ENCODE measurements at places on chromosomes 5 and 9.

DNA sequence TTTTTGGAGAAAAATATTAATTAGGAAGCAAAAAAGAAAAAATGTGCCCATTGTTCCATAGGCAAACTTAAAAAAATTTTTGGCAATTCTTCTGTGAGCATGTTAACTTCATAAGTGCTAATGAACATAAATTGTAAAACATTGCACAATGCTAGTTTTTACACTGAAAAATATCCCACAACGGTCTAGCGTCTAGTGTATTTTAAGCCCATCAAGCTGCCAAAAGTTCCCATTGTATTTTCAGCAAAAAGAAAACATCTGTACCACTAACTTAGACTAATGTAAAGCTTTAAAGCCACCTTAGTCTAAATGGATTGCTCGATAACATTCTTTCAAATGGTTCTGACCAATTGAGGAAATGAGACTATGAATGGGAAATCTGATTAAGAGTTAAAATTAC lies 2.8 kb downstream of the NR6A1 start:
- DNase-seq: no peak

DNA sequence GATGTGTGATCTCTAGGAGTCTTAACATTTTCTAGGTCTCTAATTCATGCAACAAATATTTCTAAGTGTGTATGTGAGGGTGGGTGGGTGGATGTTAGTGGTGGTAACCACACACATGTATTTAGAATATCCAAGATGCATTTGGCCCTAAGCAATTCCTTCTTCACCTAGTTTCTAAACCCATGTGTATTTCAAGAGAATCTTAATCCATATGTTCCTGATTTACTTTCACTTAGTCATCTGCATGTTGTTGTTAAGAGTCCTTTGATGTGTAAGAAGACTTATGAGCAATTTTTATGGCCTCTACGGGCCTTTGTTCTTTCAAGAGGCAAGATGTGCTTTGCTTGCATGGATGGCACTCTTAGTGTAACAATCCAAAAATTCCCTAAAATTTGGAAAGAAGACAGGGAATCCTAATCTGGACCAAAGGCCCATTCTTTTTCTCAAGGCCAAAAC lies 282.6 kb downstream of the SPATA31D1 start:
- DNase-seq: no peak

DNA sequence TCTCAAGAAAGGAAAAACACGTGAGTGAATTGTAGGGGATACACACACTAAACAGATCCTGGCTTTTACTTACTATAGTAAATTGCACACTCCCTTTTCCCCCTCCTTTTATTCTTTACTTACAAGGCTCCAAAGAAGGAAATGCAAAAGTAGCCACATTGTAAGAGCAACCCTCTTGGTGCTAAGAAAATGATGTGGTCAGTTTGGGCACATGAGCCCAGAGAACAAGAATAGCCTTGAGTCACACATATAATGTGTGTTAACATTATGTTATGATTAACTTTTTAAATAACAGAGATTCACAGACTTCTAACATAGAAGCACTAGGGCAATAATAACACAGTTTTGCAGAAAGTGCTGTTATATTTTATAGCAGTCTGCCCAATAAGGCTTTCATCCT lies 48.5 kb downstream of the PCSK5 start:
- DNase-seq: no peak

DNA sequence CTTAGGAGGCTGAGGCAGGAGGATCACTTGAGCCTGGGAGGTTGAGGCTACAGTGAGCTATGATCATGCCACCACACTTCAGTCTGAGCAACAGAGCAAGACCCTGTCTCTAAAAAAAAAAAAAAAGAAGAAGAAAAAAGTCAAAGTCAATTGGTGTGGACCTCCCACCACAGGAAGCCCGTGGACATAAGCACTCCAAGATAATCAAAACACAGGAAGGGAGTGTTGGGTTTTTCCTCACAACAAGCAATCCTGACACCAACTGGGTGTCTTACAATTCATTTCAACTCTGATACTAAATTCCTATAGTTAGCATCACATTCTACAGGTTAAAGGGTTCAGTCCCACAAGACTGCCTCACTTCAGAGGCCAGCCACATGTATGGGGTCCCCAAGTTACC lies 70.7 kb downstream of the PDE6A start:
- DNase-seq: no peak

DNA sequence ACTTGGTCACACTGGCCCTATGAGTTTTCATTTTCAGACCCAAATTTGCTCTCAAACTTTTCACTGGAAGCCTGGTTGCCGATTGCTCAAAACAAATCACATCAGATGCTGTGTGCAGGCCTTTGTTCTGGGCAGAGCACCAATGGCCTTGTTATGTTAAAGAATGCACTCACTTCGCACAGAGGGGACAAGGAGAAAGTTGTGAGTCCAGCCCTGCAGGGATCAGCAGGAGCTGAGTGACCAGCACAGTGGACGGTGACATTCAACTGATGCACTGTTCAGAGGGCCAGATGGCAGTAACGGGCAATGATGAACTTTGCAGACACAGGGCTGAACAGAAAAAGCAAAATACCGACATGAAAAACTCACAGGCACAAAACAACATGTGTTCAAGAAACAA lies 86.1 kb downstream of the BARX1 start:
- no peak for DNase-seq

GRCh38 chr9:92402826-92403745 lies 1.3 kb downstream of the OGN start:
- no peak for DNase-seq

DNA sequence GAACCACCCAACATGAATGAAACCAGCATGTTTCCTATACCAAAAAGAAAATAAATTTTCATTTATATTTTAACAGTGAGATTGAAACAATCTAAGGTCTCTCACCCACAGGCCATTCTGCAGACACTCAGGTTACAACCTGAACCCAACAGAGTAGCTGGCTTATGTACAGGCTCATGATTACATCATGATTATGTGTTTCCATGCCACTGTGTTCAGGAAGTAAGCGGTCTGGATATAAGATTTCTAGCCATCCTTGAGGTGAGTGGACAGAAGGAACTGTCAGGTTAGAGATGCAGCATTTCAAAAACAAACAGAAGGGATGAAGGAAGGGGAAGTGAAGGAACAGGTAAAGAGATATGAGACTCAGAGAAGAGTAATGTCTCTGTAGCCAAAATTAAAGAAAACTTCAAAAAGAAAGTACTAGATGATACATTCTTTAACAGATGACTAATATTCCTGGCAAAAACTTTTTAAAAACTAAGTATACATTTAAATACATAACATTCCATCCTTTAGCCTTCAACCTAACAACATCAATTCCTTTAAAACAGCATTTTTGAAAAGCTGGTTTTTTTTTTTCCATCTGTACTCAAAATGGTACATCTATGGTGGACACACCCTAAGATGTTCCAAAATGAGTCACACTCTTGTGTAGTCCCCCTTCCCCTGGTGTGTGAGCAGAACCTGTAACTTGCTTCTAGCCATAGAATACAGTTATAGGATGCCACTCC lies 119.8 kb downstream of the LPAR1 start:
- no peak for DNase-seq

GRCh38 chr9:114246558-114246957 lies 76.3 kb upstream of the ORM1 start:
- no peak for DNase-seq

GRCh38 chr9:131854334-131854733 lies 114.5 kb upstream of the RAPGEF1 start:
- no peak for DNase-seq

DNA sequence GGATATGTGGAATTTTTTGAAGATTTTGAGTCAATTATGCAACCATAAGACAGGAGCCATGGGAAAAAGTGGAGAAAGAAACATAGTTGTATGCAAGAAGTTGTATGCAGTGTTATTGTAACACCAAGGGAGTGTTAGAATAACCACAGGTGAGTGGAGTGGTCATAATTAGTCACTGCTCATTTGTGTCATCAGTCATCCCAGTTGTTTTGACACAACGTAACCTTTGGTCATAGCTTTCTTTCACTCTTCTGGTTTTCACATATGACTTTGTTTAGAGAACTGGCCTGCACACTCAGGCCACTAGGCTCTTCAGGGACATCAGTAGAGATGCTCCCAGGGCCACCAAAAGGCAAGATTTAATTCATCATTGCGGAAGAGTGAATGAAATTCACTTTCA lies 158.7 kb upstream of the HMHB1 start:
- no peak for DNase-seq

DNA sequence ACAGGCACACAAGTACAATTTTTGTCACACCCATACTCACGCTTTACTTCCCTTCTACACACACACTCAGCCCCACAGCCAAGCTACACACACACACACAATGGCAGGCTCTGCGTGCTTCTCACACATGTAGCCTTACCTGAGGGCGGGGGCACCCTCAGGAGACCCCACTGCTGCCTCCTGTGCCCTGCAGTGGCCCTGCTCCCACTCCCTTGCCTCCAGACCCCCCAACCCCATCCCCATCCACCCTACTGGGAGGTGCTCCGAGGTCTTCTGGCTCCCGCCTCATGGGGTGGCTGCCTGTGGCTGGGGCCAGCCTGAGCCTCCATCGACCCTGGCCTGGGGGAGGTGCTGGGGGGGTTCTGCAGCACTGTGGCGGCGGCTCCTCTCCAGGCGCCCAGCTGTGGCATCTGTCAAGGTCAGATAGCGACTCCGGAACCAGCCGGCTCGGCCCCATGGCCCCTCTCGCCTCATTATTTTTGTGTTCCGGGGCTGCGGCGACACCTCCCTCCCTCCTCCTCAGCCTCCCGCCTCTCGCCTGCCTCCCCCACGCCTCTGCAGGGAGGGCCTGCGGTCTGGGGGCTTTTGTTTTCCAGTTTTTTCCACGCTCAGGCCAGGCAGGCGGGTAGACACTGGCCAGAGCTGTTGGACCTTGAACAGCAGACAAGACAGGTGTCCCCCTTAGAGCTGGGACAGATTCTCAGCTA lies 21.7 kb downstream of the CXXC5 start:
- no peak for DNase-seq

- DNase-seq: no peak
Measured at GRCh38 chr5:35430381-35431162, 187.1 kb upstream of the SPEF2 start.

DNA sequence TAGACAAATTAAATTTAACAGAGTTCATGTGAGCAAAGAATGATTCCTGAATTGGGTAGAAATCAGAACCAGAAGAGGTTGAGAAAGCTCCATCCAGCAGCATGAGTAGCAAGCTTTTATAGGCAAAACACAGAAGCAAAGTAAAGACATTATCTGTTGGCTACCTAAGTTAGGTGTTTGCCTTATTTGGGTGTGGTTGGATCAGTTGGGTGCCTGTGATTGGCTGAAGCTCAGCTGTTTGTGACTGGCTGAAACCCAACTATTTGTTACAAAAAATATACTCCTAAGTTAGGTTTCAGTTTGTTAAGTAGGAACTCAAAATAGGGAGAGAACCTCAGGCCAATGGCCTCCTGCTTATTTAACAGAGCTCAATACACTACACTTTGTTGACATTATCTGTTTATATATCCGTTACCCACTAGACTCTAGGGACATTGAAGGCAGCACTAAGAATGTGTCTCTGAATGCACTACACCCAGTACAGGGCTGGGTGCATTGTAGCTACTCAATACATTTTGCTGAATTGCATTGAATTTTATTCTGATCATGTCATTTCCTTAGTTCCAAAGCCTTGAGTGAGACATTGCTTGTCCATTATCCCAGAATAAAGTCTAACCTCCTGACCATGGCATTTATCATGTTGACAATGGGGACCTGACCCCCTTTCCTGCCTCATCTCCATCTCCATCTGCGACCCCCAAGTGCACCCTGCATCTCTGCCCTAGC lies 98.7 kb downstream of the CCDC192 start:
- no peak for DNase-seq

GRCh38 chr5:176167800-176168199 lies 70.4 kb upstream of the SIMC1 start:
- no peak for DNase-seq

GRCh38 chr5:94442991-94443390 lies 175.4 kb downstream of the KIAA0825 start:
- no peak for DNase-seq

DNA sequence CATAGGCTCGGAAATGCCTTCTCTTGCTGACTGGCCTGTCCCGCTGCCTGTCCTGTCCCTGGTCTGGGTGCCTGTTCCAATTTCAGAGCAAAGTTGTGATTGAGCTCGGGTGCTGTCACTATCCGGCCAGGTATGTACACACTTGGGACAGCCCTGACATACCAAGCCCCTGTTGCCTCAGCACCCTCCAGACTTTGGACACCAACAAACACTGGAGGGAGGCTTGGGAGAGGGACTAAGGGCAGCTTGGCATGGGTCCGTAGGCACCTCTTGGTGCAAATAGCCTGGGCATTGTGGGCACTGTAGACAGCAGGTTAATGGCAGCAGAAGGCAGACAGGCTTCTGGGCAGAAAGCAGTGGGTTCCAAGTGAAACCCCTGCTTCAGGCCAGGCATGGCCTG lies 86.3 kb upstream of the SEMA6A start:
- DNase-seq: no peak

- DNase-seq: no peak
Measured at GRCh38 chr5:77957-78804, 13.8 kb upstream of the PLEKHG4B start.

GRCh38 chr5:129174480-129174879 lies 79.9 kb downstream of the ISOC1 start:
- DNase-seq: no peak

GRCh38 chr9:77011973-77012821 lies 7.3 kb upstream of the FOXB2 start:
- no peak for DNase-seq

DNA sequence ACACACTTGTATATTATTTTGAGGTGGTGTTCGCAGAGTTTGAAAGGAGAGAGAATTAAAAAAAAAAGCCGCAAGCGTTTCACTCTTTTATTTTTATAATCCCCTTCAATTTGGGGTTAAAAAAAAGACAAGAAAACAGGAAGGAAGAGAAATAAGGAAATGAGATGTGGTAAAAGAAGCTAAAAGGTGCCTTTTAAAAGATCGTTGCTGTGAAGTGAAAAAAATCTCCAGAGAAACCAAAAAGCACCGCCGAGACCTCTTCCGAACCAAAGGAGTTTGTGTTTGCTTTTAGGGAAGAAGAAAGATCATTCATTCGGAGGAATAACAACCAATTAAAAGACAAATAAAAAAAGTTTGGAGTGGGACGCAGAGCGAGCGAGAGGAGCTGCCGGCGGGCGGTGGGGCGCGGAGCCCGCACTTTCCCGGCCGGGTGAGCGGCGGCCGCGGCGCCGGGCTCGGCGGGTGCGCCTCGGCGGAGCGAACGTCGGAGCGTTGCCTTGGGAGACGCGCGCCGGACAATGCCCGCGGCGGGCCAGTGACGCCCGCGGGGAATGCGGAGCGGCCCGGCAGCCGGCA lies 355 bp downstream of the TLE4 start:
- no peak for DNase-seq

- no peak for DNase-seq
Measured at GRCh38 chr5:149838881-149839739, 105.5 kb downstream of the PDE6A start.

DNA sequence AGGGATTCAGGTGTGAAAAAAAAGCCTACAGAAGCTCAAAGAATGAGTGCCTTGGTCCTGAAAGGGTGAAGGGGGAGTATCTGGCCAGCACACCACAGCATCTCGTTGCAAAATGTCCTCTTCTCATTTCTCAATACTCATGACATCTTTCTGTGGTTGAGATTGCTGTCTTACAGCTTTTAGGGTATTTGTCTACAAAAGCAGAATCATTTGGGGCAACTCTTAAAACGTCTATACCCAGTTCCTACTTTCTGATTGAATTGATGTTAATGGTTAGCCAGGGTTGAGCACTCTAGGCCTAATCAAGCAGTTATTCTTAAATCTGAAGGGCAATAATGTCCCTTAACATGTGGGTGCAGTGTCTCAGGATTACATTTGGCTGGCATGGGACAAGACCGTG lies 21.2 kb upstream of the PCSK5 start:
- DNase-seq: no peak

- DNase-seq: no peak
Measured at GRCh38 chr9:77848404-77848803, 183.2 kb downstream of the GNAQ start.

- no peak for DNase-seq
Measured at GRCh38 chr5:107888541-107888940, 217.8 kb upstream of the EFNA5 start.

All from activated naive CD4-positive, alpha-beta T cell (primary cell).